ENCODE measurements at places on chromosomes 16 and 17.

DNA sequence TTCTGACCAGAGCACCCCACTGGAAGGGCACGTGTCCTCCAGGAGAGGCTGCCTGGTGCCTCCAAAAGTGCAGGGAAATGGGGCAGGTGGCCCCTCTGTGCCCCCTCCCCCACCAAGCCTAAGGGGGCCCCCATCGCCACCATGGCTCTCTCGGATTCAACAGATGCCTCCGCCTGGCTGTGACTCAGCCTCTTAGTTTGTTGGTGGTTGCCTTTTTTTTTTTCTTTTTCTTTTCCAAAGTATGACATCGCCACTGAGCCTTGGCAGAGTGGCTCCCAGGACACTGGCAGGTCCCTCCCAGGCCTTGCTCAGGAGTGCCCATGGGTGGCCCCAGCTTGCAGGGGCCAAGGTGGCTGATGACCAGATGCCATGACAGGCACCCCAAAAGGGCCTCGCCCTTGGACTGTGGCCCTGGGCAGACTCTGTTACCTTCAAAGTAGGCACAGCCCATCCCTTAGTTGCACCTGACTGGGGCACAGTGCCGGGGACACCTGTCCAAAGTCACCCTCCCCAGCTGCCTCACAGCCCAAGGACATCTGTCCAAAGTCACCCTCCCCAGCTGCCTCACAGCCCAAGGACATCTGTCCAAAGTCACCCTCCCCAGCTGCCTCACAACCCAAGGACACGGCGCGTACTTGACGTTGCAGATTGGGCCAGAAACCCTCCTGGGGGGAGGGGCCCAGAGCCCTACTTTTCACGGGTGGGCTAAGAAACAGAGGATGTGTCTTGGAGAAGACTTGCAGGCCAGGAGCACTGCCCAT lies 29.6 kb downstream of the NPTX1 start:
- DNase-seq, result no peak

DNA sequence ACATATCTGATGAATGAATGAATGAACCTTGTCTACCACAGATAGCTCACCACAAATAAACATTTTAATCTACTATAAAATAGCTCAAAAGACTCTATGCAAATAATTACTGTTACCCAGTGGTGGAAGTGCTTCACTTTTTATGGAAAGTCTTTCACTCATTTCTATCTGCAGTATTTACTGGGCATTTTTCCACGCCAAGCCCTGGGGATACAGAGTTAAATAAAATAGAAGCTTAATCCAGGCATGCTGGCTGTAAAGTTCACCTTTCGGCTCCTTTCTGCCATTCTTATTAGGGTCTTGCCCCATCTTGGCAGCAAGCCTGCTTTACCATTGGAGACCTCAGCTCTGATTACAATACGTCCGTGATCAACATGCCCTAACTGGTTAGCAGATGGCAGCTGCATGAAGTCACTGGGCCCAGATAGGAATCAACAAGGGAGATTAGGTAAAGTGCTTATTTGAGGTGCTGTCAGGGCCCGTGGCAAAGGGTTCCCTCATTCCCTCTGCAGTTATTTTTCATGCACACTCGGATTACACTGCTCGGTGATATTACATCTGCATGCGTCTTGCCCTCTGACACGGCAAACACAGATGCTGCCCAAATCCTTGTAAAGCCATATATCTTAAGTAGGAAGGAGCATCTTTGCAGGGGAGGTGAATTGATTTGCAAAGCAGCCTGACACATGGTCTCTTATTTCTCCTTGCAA lies 648.9 kb downstream of the WWOX start:
- no peak for DNase-seq

DNA sequence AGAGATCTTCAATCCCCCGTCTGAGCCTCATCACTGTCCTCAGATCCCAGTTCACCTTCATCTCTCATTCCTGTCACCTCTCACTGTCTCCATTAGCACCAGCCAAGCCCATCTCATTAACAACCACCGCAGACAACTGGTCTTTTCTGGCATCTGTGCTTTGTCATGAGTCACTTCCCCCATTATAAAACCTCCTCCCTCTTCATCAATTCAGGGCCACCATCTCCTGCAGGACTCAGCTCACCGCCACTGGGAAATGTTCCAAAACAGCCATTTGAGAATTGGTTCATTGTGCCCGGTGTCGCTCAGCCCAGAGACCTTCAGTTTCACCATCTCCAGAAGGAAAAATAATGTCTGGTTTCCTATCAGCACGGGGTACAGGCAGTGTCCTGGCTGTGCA lies 56.9 kb upstream of the TEKT3 start:
- no peak for DNase-seq

DNA sequence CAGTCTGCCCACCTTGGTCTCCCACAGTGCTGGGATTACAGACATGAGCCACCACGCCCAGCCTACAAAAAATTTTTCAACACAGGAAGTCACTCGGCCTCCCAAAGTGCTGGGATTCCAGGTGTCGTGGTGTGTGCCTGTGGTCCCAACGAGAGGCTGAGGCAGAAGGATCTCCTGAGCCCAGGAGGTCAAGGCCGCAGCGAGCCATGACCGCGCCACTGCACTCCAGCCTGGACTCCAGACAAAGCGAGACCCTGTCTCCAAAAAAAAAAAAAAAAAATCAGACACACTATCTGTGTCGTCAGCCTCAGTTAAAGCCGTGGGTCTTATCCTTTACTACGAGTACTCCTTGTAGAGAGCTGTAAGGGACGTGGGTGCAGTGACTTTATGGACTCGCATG lies 15.8 kb downstream of the USP22 start:
- no peak for DNase-seq

- peak; percentile 51 for DNase-seq
Measured at GRCh38 chr17:81651692-81652091, 4.7 kb downstream of the PDE6G start.

DNA sequence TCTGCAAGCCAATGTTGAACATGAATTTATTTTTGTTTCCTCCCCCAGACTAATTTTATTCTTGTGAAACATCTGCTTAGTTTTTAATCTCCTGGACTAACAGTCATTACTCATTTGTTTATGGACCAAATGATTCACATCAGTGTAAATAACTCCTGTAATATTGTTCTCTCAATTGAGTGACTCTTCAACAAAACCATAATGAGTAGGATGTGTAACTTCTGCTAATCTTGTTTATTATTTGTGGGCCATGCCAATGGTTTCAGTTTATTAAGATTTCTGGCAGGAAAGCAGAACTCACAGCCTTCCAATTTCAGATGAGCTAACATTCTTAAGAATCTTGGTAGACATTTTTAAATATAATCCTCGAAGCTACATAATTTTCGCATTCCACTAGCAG lies 1216.3 kb upstream of the GOT2 start:
- no peak for DNase-seq

DNA sequence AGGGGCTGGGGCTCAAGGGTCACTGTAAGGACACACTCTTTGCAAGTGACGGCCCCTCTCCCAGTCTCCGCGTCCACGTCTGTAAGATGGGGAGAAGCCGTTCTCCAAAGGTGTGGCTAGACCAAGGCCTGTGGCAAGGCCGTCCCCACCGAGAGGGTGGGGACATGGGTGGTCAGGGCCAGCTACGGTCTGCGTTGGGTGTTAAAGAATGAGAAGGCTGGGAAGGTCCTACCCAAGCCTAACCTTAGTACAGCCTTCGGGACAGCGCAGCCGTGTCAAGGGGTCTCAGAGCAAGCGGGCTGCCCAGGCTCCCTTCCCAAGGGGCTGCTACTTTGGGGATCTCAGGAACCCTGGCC lies 1.9 kb downstream of the C1QTNF8 start:
- DNase-seq, result no peak

DNA sequence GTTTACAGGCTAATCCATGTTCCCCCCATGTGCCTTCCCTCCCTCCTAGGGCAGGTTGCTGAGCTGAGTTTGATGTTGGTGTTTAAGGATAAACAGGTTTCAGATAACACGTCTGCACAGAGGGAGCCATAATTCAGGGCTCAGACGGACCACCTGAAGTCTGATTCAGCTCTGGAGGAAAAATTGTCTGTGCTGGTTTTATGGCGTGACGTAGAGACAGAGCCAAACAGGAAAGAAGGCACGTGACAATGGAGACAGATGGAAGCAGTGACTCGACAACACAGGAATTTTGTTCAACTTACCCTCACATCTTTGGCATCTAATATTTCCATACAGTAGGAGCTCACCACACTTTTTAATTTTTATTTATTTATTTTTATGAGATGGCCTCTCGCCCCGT lies 10.7 kb upstream of the USP10 start:
- DNase-seq, result peak; percentile 78

- no peak for DNase-seq
Measured at GRCh38 chr17:66751771-66752170, 83.1 kb upstream of the CACNG5 start.

DNA sequence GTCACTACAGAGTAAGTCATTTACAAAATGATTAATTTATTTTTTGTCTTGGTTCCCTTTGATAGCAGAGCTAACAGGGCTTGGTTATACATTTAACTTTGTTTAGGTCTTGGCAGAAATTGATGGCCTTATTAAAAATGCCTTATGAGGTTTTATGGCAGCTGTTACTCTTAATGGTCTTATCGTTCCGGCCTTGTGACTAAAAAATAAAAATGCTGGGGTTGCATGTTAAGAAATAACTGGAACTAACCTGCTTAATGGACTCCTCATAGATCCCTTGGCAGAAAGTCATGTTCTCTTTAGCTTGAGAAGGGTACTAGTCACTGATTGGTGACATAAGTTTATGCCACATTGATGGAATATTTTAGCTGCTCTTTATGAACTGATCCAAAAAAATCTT lies 18.3 kb downstream of the COX11 start:
- no peak for DNase-seq

DNA sequence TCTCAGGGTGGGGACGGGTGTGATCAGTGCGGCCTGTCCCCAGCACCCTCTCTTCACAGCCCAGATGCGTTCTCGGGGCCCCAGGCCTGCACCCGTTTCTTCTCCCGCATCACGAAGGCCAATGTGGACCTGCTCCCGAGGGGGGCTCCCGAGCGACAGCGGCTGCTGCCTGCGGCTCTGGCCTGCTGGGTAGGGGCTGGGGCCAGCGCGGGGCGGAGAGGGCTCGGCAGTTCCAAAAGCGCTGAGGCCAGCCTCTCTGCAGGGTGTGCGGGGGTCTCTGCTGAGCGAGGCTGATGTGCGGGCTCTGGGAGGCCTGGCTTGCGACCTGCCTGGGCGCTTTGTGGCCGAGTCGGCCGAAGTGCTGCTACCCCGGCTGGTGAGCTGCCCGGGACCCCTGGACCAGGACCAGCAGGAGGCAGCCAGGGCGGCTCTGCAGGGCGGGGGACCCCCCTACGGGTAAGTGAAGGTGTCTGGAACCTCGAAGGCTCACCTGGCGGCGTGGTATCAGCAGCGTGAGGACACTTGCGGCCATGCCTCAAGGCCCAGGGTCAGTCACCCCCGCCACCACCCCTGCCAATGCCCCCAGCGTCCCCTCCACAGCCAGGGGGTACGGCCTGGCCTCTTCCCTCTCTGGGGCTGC lies 4.4 kb downstream of the MSLN start:
- DNase-seq, result no peak

All from AG09309 (cell line).